Right renal cortex interstitium (tissue), 3 donors: ENCODE measurements at places on chromosomes 7 and 10. TPM values are rescaled to one million over a fixed set of nuclear protein-coding genes. Genes with fewer than 3 reads are reported as not detected.

DNA sequence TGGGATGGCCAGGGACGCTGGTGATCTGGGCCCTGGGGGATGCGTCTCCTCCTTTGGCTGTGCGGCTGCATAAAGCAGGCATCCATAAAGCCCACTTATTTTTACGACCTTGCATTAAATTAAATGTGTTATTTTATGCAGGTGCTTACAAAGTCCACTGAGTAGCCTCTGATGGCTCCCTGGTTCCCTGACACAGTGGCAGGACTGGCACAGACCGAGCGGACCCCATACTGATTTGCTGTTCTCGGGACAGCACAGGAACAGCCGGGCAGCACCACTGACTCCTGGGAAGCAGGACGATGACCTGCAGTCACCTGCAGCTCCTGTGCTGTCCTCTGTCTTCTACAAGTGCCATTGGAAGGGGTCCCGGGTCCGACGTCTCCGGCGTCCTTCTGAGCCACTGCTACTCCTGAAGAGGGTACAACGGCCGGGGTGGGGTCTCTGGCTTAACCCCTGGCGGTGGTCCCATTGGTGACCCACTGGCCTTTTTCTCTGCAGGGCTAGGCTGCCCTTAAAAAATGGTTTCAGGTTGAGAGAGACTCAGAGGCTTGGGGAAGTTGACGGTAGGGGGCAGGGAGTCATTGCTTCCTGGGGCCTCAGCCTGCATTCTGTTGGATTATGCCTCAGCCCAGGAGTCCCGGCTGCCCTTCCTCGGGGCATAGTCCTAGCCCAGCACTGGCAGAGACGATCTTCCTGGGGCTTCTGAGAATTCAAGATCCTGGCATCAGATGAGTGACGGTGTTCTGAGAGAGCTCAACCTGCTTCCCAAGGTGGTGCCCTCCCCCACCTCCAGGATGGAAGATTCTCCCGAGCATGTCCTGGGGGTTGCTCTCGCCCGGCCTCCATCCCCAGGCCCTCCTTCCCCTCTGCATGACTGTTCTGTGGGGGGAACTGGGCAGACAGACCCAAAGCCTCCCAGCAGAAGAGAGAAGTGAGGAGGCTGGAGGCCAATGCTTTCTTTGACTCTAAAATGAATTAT lies 330.1 kb downstream of the ADARB2 start:
- no peak for DNase-seq

DNA sequence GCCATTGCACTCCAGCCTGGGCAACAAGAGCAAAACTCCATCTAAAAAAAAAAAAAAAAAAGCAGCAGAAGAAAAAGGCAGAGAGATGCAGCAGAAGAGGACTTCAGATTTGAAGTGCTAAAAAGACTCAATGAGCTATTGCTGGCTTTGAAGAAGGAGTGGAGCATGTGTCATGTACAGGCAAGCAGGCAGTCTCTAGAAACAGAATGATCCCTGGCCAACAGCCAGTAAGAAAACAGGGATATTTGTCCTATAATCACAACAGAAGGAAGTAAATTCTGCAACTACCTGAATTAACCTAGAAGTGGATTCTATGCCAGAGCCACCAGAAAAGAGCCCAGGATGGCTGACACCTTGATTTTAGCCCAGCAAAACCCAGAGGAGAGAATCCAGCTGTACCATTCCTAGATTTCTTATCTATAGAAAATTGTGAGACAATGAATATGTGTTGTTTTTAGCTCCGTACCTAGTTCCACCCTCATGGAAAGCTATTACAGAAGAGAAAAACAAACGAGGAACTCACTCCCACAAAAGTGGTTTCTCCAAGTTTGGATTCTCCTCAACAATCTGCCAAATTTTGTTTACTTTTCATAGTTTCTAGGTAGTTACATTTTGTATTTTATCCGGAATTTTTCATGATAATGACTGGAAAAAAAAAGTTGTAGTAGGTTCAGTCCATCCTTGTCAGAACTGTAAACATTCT lies 198.2 kb upstream of the GNAI1 start:
- DNase-seq = no peak

GRCh38 chr7:131197920-131198615 lies 129.6 kb upstream of the MKLN1 start:
- DNase-seq = no peak

DNA sequence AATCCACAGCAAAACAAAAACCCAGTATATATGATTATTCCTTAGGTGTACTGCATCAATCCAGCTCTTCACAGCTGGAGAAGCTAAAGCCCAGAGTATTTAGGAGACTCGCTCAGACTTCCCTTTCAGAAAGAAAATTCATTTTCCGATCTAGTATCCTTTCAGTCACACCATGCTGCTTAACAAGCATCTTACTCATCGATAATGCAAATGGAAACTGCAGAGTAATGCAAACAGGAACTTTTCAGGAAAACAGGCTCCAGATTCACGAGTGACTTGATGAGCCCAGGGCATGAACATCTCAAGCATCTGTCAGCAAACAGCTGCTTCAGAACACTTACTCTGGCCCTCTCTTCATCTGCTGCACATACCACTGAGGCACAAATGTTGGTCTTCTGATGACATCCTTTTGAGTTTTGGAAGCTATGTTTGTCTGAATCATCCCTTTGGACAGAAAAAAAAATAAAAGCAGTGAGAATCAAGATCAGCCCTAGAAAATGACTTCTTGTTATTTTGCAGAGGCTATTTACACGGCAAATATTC lies 24.9 kb upstream of the ZC3HAV1L start:
- DNase-seq = no peak

- no peak for DNase-seq
These were observed 515 bp downstream of the FAM149B1 start for GRCh38 chr10:73168465-73168803.

DNA sequence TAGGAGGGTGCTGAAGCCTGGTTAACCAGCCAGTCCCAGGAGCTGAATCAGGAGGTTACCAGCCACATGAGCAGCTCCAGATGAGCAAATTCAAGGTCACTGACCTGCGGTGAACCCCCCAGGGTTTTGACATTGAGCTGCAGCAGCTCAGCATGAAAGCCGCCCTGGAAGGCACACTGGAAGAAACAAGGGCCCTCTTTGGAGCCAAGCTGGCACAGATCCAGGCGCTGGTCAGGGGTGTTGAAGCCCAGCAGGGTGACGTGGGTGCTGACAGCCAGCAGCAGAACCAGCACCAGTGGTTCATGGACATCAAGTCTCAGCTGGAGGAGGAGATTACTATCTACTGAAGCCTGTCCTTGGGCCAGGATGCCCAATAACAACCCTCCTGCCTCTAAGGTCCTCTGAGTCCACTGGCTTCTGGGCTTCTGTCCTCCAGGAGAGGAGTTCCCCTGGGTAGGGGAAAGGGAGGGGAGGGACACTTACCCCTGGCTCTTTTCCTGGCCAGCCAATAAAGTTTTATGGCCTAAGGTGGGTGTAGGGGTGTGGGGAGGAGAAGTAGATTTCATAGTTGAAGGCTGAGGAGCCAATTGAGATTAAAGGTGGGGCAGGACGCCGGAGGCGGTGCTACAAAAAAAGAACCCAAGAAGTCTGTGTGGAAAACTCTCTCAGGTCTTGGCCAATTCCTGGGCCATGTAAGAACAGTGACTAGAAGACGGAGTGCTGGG lies 29.4 kb upstream of the ATOH7 start:
- no peak for DNase-seq

DNA sequence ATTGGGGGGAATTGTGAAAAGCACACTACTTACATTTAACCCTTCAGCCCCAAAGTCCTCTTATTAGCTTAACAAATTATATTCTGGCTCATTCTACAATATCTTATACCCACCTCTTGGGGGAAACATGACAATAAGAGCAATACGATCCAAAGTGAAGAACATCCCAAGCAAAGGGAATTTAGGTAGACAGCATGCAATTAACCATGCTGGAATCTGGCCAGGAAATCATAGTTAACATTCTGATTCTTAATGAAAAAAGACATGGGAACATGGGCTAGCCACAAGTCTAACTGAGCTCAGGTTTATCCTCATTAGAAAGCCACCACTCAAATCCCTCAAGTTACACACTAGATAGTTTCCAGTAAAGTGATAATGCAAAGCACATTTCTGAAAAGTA lies 241.9 kb upstream of the SLC26A5 start:
- no peak for DNase-seq

DNA sequence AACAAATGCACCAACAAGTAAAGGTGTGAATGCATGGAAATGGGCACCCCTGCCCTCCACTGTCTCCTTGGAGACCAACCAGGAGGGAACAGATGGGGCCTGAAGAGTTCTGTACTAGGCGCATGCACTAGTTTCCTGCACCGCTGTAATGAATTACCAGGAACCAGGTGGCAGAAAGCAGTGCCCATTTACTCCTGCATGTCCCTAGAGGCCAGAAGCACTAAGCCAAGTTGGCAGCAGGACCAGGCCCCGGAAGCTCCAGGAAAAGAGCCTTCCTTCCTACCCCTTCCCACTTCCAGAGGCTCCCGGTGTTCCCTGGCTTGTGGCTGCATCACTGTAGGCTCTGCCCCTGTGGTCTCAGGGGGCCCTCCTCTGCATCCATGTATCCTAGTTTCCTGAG lies 237.5 kb upstream of the PPP2R2D start:
- DNase-seq = no peak

DNA sequence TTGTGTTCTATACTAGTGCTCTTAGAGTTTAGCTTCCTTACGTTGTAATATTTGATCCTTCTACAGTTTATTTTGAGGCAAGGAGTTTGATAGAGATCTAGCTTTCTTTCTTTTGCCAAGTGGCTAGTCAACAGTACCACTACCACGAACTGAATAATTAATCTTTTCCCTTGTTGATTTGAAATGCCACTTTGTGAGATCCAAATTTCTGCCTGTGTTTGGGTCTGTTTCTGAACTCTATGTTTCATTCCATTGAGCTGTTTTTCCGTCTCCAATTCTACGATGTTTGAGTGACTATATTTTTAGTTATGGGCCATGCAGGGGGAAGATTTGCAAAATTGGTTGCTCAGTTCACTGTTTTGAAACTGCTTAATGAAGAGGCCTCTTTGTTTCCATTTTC lies 134.7 kb downstream of the KIAA1217 start:
- DNase-seq = no peak

GRCh38 chr7:113521468-113521867 lies 397.3 kb downstream of the PPP1R3A start:
- no peak for DNase-seq

GRCh38 chr10:107919626-107920235 lies 755.2 kb upstream of the SORCS1 start:
- DNase-seq = no peak

GRCh38 chr10:3935141-3935540 lies 150.1 kb upstream of the KLF6 start:
- DNase-seq = no peak

- no peak for DNase-seq
These were observed 438.5 kb downstream of the GRID1 start for GRCh38 chr10:85927952-85928665.

- no peak for DNase-seq
These were observed 54.9 kb downstream of the IKZF1 start for GRCh38 chr7:50359258-50359994.

- DNase-seq = no peak
These were observed 32.4 kb downstream of the DRGX start for GRCh38 chr10:49363309-49364031.

GRCh38 chr7:111558991-111559390 lies 3.3 kb downstream of the IMMP2L start:
- no peak for DNase-seq

DNA sequence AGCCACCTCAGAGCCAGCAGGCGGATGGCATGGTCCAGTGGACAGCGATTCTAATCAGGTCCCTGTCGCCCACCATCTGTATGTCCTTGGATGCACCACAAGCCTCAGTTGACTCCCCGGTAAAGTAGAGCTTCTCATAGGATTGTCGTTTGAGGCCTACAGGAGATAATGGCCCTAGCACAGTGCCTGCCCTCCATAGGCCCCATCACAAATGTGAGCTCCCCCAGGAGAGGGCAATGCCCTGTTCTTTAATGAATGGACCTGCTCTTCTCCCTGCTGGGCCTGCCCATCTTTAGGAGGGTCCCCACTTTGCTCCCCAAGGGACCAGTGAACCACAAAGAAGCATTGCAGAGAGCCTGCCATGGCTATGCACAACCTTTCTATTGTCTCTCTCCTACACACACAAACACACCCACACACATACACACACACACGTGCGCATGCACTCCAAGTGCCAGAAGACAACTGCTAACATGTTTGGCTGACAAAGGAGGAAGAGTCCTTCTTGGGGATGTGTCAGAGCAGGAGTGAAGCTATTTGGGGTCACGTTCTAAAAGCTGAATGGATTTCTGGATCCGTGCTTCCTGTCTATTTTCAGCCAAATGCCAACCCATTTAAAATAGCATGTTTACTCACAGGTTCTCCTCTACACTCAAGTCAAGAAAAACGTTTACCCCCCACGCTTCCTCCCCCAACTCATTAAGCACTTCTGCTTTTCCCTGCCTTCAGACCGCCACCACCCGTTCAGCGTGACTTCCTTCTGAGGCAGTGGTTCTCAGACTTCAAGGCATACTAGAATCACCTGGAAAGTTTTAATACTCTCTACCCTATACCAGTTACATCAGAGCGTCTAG lies 196.1 kb downstream of the GRID1 start:
- no peak for DNase-seq

The MAGI2 gene
- polyA plus RNA-seq = 35.4 TPM

The SMO gene
- 101 TPM for polyA plus RNA-seq

The MAPK8 gene
- 79.9 TPM for polyA plus RNA-seq

The MOSPD3 gene
- 21.6 TPM for polyA plus RNA-seq

The CRHR2 gene
- not detected for polyA plus RNA-seq

The ELAPOR2 gene
- 5.9 TPM for polyA plus RNA-seq

The COPG2 gene
- 67.6 TPM for polyA plus RNA-seq

The CRPPA gene
- polyA plus RNA-seq = 4.4 TPM

The HIF1AN gene
- 41.9 TPM for polyA plus RNA-seq

The OR2A1 gene
- polyA plus RNA-seq = 0.10 TPM

The WNT8B gene
- polyA plus RNA-seq = 0.69 TPM

The GJC3 gene
- polyA plus RNA-seq = 1.3 TPM
